Ureter (tissue), 1 donor: ENCODE measurements at places on chromosomes 1 and 21.

DNA sequence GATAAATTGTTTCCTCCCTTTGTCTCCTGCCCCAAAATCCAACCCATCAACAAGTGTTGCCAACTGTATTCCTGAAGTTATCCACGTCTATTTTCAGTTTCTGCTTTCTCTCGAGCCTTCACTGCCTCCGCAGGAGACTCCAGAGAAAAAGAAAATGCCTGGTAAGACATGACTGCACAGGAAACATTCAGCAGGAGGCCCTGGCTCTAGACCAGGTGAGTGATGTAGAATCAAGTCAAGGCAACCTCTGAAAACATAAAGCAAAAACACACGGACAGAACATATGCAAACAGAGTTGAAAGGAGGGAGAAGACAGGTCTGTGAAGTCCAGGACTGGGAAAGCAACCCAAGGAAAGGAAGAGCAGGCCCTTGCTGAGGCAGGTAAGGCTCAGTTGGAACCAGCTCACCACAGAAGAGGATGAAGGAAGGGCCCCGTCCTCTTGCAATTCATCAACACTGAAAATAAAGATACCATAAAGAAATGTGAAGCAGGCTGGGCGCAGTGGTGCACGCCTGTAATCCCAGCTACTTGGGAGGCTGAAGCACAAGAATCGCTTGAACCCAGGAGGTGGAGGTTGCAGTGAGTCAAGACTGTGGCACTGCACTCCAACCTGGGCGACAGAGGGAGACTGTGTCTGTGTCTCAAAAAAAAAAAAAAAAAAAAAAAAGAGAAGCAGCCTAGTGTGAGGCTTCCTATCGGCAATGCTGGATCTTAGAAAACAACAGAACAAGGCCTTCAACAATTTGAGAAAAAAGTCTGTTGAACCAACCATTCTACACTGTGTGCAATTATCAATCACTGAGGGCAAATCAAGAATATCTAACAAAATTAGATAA, 8.8 kb downstream of the NOL9 start:
- DNase-seq = no peak

- DNase-seq = no peak
Measured at GRCh38 chr1:244325056-244325758, 126.5 kb downstream of the ADSS2 start.

DNA sequence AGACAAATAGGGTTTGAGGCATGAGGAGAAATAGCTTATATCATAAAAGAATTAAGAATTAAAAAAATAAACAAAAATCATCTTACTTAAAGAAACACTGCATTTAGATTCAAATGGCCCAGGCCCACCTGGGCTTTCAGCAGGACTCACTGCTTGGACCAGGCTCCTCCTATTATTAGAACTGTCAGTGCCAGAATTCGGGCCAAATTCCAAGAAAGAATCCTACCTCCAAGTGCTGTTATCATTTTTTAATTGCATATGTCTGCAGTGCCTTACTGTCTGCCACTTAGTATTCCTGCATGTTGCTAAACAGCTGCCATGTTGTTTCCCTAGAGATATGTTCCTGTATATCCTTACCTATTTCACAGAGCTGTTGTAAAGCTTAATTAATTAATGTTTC, 112.0 kb downstream of the BARHL2 start:
- no peak for DNase-seq

- no peak for DNase-seq
Measured at GRCh38 chr1:115105831-115106230, 16.5 kb upstream of the TSPAN2 start.

DNA sequence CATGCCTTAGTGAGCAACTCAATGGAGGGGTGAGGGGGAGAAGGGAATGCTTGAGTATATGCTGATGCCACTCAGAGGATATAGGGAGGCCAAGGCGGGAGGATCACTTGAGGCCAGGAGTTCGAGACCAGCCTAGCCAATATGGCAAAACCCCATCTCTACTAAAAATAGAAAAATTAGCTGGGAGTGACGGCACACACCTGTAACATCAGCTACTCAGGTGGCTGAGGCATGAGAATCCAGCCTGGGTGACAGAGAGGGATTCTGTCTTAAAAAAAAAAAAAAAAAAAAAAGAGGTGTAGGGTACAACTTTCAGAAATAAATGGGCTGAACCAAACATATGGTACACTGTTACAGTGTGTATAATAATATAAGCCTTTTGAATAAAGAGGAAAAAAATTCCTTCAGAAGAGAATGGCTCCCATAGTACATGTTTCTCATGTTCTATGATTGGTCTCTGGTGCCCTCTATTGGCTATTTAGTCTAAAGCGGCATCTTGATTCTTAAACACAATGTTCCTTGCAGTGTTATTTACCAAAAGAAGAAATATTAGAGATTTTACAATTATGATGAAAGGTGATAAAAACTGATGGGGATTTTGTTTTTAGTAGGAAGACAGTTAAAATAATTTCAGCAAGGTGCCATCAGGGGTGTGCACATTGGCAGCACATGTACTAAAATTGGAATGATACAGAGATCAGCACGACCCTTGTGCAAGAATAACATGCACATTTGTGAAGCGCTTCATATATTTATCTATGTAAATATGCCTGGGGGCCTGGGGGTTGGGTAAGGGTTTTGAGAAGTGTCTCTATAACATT, 109.8 kb downstream of the PATJ start:
- no peak for DNase-seq
